ENCODE measurements at places on chromosomes 3 and 15. TPM values are rescaled to one million over a fixed set of nuclear protein-coding genes. Genes with fewer than 3 reads are reported as not detected.

NEIL1 gene
- 67.7 TPM for total RNA-seq

- DNase-seq, result no peak
These were observed 6.9 kb upstream of the ALPK3 start for GRCh38 chr15:84810073-84810840.

DNA sequence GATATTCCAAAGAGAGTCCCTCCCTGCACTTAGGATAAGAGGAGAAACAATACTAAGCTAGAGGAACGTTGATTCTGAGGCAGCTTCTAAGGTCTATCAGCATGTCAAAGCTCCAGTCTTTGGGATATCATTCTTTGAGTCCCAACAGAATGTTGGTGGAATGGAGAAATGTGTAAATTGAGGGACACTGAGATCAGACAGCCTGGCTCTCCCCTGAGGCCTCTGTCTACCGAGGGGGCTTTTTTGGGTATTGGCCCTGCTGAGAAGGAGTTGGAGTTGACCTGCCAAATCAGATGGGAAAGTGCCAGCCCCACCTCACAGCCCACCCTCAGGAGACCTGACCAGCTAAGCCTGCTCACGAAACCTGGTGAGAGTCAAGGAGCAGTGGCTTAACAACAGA, 27.6 kb upstream of the LRTM1 start:
- DNase-seq, result no peak

HERC2 gene
- total RNA-seq, result 55.9 TPM

CACNA2D2 gene
- total RNA-seq, result 1.8 TPM

SMCO1 gene
- total RNA-seq, result not detected

DNA sequence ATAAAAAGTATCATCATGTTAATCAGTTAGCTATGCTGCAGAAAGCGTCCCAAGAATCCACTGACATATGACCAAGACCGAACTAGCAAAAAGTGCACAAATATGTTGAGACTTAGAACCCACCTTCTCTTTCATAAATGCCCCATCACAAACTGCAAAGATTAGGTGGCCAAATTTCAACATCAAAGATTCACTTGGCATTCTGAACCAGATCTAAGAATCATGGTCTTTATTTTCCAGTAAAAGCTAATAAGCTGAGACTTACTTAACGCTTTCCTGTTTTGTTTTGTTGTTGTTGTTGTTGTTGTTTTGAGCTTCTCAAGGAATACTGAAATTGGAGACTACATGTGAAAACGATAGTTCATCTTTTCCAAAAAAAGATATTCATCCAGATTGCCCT, 62.4 kb downstream of the ZBTB20 start:
- DNase-seq, result no peak

CCRL2 gene
- total RNA-seq, result 9.1 TPM
